ENCODE measurements at places on chromosomes 3 and 15.
A peak's percentile ranks its signal among the peaks of the same experiment; 100 is the strongest.

DNA sequence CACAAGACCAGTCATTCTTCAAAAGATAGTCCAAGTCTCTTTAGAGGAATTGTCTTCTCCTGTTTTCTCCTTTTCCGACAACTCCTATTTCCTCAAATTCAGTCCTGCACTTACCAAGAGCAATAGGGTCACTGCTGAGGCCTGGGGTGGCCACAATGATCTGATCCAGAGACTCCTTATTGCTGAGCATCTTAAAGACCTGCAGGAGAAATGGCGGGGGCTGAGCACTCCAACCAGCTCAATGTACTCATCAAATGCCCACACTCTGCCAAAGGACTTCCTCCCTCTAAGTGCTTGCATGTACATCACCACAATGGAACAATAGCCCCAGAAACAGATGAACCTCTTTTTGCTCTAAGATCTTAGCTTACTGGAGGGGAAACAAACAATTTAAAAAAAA, 9.6 kb downstream of the UBL7 start:
- no peak for DNase-seq

DNA sequence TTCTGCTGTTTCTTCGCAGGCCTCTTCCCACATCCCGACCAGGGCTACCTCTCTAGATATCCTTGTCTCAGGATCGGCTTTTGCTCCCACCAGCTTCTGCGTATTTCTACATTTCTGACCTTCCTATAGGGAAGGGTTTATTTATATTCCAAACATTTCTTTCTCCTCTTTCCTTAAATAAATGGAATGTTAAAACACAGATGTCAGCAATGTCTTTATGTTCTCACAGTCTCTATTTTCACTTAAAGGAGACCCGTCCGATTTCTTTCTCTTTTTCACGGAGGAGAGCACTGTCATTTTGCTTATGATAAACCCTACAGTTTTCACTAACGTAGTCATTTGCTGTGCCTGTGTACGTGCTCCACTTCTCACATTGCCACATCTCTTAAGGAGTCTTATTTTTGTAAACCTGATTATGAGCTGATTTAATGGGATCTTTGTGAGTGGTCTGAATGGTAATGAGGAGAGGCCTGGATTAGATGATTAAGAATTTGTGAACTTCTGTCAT, 630 bp downstream of the KIF15 start:
- DNase-seq, result no peak

- no peak for DNase-seq
Measured at GRCh38 chr3:133210656-133211055, 172.5 kb downstream of the TMEM108 start.

- no peak for DNase-seq
Measured at GRCh38 chr15:67897646-67898339, 57.9 kb upstream of the RNU6-1 start.

GRCh38 chr15:69537901-69538300, 85.3 kb downstream of the RPLP1 start:
- no peak for DNase-seq

DNA sequence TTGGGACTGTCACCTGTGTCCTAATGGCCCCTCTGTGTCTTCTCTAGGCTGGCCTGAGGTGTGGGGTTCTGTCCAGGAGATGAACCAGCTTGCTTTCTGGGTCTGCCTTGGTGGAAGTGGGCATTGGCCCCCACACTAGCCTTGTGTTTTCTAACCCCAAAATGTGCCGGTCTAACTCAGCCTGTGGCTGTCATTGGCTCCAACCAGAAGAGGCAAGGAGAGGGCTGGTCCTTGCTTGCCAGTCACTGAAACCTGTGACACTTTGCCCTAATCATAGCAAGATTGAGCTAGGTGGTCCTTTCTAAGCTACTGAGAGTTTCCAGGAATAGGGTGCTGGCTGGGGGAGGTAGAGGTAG, 2.2 kb downstream of the C15orf39 start:
- DNase-seq, result no peak

DNA sequence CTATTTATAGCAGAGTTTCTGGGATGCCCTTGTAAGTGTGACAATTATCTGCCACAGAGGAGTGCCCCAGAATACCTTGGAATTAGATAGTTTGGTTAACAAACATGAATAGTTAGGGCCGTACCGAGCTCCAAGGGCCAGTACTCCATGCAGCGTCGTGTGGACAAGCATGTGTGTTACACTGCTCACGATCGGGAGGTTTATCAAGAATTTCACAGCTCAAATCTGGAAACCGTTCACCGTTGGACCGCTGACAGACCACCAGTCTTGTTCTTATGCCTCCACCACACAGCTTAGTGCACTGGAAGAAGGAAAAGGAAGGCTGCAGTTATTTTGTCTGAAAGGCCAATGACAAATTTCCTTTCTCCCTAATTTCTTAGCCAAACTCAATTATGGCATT, 93.7 kb downstream of the ADAMTS9 start:
- DNase-seq, result no peak

DNA sequence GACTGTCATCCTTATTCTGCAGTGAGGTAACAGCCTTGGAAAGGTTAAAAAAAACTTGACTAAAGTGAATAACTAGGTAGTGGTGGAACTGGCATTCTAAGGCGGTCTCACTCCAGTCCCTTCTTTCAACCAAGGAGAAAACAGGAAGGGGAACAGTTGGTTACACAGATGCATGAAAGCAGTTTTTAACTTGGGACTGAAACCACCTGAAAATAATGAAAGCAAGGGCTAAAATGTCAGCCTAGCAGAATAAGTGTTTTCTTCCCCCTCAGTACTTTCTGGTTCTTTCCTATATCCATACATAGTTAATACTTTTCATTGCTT, 748 bp upstream of the AVEN start:
- DNase-seq, result no peak

GRCh38 chr3:177802151-177802900, 605.0 kb upstream of the TBL1XR1 start:
- no peak for DNase-seq

GRCh38 chr3:138477801-138478200, 43.4 kb downstream of the ESYT3 start:
- DNase-seq, result no peak

DNA sequence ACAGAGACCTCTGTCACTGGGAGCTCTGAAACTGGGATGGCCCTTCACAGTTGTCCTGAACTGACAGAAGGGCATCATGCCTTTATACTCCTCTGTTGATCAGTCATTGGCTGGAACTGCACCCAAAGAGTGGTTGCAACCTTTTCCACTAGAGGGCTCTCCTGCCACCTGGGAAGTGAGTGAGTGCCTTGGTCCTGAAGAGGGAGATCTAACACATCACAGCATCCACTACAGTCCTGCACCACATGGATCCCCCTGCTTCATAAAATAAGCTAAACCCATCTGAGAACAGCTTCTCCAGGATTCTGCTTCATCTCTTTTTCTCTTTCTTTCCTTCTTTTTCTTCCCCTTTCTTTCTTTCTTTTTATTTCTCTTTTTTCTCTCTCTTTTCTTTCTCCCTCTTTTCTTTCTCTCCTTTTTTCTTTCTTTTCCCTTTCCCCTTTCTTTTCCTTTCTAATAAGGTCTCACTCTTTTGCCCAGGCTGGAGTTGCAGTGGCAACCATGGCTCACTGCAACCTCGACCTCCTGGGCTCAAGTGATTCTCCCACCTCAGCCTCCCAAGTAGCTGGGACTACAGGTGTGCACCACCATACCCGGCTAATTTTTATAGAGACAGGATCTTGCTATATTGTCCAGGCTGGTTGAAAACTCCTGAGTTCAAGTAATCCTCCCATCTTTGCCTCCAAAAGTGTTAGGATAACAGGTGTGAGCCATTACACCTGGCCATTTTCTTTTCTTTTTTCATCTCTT, 42.8 kb upstream of the RAF1 start:
- DNase-seq, result no peak

- no peak for DNase-seq
Measured at GRCh38 chr3:65401359-65402305, 637.1 kb downstream of the MAGI1 start.

GRCh38 chr3:59968513-59969045, 918.8 kb upstream of the CFAP20DC start:
- no peak for DNase-seq

DNA sequence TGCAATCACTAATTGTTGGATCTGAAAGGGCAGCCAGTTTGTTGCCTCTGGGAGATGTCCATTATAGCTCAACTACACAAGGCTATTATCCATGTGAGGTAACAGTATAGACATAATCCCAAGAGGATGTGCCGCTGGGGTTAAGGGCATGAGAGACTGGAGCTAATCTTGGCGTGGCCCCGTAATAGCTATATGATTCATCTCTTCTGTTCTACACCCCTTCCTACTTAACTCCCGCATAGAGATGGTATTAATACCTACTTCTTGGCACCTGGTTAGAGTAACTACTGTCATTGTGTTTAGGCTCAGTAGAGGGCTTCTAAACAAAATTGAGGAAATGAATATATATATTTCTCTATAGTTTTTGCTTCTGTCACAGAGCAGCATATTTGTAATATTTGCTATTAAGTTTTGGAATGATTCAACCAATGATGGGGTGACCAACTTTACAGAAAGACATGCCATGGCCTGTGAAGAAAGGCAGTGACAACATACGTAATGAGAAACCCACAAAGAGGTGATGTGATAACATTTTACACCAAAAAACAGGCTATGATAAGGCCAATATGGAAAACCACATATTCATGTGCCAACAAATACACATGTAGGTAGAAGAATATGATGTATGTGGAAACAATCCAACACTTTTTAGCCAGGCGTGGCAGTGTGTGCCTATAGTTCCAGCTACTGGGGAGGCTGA, 76.8 kb upstream of the DPH6 start:
- no peak for DNase-seq

DNA sequence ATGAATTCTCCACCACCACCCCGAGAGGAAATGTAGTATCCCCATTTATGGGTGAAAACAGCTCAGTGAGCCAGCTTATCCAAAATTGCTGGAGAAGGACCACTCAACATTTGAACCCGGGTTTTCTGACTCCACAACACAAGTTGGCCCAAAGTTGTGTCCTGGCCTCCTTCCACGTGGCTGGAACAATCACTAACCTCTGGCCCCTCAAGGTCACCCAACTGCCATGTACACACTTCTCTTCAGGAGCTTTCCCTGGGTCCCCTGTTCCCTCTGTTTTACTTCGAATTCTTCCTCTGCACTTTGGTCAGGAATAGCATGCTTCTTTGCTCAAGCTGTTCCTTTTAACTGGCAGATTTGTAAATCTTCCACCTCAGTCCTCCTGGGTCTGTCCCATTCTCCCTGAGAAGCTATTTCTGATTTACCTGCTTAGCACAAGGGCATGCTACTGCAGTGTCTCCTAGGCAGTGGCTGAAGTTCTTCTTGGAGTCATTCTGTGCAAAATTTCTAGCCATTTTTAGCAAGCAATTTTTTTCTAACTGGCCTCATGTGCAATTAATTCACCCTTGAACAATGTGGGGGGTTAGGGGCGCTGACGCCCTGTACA, 39.2 kb downstream of the TRIM71 start:
- no peak for DNase-seq

- DNase-seq, result no peak
Measured at GRCh38 chr15:22939051-22939450, 41.1 kb downstream of the CYFIP1 start.

GRCh38 chr3:131717493-131717892, 214.7 kb upstream of the MRPL3 start:
- no peak for DNase-seq

- DNase-seq, result peak; percentile 43
Measured at GRCh38 chr15:97129674-97130073, 799.2 kb downstream of the NR2F2 start.

DNA sequence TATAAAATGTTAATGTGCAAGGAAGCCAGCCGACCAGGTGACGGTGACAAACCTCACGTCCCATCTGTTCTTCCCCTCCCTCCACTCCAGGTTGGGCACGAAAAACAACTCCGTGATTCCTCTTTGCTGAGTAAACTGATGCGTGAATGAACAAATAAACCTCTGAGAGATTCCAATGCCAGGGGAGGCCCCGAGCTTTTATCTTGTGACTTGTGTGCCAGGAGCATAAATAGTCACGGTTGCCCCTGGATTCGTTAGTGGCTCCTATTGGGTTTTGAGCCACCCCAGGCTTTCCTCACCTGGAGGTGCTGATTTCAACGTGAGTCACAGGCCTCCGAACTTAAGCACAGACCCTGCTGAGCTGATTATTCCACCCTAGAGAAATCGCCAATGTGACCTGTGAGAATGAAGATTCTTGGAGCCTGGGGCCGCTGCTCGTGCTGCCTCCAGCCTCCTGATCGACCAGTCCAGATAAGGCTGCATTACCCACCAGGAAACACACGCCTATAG, 119.2 kb downstream of the SHQ1 start:
- DNase-seq, result no peak

DNA sequence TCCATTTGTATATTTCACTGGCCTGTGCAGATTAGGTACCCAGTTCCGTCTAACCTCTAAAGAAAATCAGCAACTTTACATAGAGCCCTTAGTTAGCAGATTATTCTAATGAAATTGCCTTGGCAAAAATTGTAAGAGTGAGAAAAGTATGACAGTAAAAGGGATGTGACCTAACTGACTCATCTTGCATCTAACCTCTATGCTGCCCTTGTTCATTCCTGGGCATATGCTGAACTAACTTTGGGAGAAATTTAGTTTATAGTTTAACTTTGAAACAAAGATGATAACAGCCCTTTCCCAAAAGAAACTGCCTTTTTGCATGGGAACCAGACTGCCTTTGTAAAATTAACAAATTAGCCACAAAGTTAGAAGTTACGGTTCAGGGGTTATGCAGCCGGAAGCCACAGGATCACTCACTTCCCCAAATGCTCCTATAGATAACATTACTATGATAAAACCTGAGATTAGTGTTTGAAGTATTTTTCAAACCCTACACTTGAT, 839.8 kb upstream of the ALCAM start:
- DNase-seq, result no peak
